ENCODE measurements at places on chromosomes 6 and 20. TPM values are rescaled to one million over a fixed set of nuclear protein-coding genes. Genes with fewer than 3 reads are reported as not detected.

DNA sequence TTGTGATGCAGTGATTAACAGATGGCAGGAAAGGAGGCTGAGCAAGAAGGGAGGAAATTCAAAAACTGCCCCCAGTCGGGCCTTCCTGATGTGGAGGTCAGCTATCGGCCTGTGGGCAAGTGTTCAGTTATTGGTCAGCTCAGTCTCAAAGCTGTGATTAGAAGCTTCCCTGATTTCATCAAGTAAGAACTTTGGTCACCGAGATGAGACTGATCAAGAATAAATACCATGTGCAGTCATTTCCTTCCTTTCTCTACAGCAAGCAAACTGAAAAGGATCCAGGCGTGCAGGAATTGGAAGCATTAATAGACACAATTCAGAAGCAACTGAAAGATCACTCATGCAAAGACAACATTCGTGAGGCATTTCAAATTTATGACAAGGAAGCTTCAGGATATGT, 69.7 kb downstream of the EFHC1 start:
- no peak for DNase-seq

- no peak for DNase-seq
Observed at GRCh38 chr6:110558575-110558974, 82.2 kb upstream of the SLC22A16 start.

GRCh38 chr6:109143191-109143590, 47.9 kb downstream of the CEP57L1 start:
- no peak for DNase-seq

- no peak for DNase-seq
Observed at GRCh38 chr6:44004625-44005506, 122.4 kb downstream of the MRPL14 start.

Gene SLC26A8
- 0.32 TPM for polyA plus RNA-seq

Gene SRSF12
- 14.4 TPM for polyA plus RNA-seq

Gene THBD
- 5.3 TPM for polyA plus RNA-seq

Data from right renal cortex interstitium (tissue), 3 donors.